ENCODE measurements at places on chromosomes 4 and X.
A peak's percentile ranks its signal among the peaks of the same experiment; 100 is the strongest.

DNA sequence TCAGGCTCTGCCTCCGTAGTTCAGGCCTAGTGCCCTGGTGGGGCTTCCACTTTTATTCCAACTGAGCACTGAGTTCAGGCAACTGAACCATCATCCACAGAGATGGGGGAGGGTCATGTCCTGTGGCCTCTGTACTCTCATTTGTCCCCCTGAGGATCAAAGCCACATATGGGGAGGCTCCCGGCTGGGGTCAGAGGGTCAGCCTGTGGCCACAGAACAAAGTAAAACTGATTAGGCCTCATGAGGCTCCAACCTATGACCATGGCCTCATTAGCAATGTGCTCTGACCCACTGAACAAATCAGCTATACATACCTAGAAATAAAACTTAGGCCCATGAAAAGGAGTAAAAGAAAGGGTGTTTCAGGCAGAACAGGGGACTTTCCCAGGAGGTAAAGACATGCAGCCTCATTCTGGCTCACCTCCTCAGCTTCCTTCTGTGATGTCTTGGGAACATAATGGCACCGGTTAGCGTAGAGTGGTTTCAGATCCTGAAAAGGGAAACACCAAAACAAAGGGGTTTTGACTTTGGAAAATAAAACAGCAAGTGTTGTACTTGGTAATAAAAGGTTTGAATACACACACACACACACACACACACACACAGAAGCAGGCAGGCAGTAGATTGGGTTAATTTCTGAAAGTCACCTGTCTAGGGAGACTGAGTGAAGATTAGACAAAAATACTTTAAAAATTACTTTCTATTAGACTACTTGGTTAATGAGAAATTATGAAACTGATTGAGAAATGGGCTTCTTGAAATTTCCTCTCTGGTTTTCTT is 24.3 kb downstream of the TMEM255A start:
- DNase-seq, result no peak

DNA sequence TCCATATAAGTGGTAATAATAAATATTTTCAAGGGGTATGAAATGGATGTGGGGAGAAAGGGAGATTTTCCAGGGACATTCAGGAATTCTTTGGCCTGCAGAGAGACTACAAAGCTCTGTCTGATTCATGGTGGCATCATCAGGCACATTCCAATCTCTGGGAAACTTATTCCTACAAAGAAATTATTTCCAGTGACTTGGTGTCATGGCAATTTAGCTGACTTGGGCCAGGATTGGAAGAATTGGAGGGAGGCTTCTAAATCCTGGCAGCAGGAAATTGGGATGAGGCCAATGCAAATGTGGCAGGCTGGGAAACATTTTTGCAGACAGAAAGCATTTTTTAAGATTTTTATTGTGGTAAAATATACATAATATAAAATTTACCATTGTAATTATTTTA is 204.6 kb downstream of the RTL9 start:
- DNase-seq, result no peak

GRCh38 chr4:108486046-108486445 is 134.3 kb upstream of the RPL34 start:
- DNase-seq, result no peak

- no peak for DNase-seq
These were observed 360.2 kb downstream of the GLUD2 start for GRCh38 chrX:121407627-121408026.

DNA sequence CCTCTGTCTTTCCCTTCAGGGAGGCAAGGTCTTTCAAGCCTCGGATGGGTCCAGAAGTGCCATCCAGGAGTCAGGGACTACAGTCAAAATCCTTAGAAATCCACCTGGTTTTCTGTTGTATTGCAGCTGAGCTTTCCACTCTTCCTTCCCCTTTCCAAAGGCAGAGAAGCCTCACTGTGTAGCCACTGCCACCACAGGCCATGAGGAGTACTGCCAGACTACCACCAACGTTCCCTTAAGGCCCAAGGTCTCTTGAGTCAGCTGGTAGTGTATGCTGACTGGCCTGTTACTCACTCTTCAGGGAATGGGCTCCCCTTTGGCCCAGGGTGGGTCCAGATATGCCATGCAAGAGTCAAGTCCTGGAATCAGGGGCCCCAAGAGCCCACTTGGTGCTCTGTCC is 1454.1 kb downstream of the PCDH19 start:
- DNase-seq, result peak; percentile 5
